ENCODE measurements at places on chromosomes 11 and 22.

DNA sequence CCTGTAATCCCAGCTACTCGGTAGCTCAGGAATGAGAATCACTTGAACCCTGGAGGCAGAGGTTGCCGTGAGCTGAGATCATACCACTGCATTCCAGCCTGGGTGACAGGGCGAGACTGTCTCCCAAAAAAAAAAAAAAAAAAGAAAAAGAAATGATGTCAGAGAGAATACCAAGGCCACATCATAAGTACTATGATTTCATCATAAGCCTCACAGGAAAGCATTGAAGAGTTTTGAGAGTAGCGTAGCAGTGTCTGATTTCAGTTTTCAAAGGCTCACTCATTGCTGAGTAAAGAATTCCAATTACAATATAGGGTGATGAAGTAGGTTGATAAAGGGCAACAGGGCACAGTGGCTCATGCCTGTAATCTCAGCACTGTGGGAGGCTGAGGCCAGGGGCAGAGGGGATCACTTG is 88.8 kb downstream of the MRTFA start:
- DNase-seq, result no peak

DNA sequence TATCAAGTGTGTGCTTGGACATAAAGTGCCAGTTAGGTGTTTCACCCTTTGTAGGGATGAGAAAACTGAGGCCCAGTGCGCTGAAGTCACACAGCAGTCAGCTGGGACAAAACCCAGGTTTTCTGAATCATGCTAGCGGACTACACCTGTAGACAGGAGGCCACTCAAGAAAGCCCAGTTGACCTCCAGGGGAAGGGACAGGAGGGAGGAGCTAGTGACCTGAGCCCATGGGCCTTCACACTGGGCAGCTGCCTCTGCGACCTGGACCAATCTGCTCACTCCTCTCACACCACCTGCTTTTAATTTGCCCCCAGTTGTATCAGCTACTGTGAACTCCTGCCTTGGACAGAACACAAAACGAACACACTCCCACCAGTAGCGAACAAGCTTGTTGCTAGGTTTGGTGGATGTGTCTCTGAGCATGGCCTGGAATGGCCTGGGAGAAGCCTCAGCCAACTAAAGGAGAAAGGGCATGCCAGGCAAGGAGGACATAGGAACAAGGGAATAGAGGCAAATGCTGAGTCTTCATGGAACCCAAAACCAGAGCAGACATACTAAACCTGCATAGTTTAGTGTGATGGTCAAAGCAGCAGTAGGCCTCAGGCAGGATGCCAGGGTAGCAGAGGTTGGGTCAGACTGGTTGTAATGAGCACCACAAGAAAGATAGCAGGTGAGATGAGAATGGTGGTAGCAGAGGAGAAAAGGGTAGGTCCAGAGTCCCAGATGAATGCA is 7.2 kb downstream of the LMO1 start:
- DNase-seq, result no peak

DNA sequence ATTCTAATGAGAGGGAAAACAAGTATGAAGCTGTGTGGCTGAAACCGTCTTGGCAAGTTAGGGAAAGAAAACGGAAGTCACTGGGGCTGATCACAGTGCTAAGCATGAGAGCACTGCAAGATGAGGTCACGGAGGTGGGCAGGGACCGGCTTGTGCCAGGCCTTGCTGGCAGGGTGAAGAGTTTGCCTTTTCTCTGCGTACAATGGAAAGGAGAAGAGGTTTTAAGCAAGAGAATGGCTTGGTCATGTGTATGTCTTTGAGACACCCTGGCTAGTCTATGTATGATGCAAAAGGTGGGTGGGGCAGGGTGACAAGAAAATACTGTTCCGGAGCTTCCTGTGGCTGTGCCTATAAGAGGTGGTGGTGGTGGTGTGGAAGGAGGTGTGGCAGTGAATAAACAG is 567.9 kb downstream of the NTM start:
- peak; percentile 50 for DNase-seq

DNA sequence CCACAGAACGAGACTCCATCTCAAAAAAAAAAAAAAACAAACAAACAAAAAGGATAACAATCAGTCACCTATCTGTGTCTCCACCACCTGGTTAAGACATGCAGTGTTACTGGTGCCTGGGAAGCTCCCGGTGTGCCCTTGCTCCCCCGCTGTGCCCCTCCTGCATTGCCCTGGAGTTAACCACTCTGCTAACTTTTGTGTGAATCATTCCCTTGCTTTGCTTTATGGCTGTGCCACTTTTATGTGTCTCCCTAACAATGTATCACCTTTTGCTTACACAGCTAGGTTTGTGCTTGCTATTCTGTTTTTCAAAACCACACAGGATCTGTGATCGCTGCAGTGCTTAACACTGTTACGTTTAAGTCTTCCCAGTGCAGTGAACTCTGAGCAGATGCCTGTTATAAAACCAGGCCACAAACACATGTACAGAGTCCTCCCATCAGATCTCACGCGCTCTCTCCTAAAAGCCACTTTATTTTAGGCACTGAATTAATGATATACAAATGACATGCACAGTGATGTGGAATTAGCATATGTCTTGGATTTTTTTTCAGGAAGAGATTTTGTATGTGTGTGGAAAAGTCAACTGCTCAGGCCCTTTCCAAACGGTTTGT is 69.9 kb downstream of the BUD13 start:
- no peak for DNase-seq

DNA sequence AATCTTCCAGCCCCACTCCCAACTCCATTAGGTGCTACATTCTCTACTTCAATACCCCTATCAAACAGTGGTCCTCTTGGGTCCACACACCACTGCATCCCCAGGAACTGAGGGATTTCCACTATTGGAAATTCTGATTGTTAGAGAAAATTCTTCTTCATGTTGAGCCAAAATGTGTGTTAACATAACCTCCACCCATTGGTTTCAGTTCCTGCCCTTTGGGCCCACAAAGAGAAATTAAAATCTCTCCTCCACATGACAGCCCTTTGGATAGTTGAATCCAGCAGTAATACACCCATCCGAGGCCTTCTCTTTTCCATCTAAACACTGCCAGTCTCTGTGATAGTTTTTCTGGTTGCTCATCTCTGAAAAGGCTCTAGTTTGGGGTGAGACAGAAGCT is 2.1 kb downstream of the VSIG2 start:
- no peak for DNase-seq

DNA sequence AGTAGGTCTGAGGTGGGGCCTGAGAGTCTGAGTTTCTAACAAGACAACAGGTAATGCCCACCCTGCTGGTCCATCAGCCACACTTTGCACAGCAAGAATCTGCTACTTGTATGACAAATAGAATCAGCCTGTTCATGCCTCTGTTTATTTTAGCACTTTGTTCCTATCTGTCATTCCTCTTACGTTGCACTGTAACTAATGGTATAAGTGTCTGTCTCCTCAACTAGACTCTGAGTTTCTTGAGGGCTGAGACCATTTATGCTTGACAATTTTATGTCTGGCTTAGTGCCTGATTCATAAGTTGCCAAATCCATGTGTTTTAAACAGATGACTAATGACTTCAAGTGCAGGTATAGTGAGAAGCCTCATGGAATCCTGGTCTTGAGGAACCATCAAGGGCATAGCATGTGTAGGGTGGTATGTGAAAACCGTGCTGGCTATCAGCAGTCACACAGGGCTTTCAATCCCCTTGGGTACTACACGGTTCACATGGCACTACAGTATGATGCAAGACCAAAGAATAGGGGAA is 209.7 kb downstream of the C11orf91 start:
- DNase-seq, result no peak

GRCh38 chr11:940496-941135 is 14.9 kb downstream of the AP2A2 start:
- DNase-seq, result no peak

- no peak for DNase-seq
These were observed 5.0 kb upstream of the MMP12 start for GRCh38 chr11:102879801-102880200.

- no peak for DNase-seq
These were observed 110.0 kb downstream of the KIAA1671 start for GRCh38 chr22:25062386-25063085.

DNA sequence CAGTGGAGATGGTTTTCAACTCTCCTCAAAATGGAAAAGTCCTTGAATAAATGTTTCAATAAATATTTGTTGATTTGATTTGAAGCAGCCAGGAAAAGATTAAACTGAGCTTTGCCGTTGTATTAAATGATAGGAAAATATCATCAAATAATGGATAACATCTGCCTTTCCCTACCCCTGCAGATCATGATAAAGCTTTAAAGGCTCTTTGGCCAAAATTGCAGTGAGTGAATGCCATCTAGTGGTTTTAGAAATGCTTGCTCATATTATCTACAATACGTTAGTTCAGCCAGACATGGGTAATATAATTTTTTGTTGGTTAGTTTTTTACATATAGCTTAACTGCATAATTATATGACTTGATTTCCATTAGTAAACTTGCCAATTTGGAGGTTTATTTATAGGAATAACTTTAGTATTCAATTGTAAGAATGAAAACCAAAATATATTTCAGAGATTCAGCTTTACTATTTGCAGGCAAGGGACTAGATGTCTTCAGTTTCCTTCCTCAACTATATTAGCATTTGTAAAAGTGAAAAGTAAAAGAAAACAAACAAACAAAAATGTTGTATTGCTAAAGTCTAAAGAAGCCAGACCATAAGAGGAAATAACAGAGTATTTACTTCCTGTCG is 159.2 kb downstream of the MSANTD4 start:
- DNase-seq, result peak; percentile 75

DNA sequence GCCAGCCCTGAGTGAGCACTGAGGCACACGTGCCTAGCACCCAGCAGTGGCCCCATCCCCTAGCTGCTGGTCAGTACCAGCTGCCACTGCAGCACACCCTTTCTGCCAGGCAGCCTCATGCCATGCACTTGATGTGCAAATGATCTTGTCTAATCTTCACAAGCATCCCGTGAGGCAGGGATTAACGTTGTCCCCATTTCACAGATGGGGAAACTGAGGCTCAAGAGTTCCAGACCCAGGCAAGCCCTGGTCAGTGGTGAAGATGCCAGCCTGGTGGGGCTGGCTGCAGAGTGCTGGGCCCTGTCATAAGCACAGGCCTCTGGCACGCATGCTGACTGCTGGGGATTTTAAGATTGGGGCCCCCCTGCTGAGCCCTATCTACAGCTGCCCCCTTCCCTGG is 8.4 kb upstream of the CDKN1C start:
- DNase-seq, result no peak

DNA sequence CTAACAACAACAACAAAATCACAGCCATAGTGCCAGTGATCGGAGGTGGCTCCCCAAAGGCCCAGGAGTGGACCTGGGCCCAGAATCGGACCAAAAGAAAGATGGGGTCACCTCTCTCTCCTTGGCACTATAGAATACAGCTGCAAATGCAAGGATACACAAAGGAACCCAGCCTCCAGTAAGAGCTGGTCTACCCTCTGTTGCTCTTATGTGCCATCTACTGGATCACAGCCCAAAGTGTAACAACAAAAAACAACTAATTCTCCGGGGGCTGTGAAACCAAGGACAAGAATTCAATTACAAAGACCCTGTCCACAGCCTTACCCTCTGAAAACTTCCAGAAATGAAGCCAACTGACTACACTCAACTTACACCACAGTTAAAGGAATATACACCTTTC is 21.6 kb downstream of the OR8G5 start:
- no peak for DNase-seq

DNA sequence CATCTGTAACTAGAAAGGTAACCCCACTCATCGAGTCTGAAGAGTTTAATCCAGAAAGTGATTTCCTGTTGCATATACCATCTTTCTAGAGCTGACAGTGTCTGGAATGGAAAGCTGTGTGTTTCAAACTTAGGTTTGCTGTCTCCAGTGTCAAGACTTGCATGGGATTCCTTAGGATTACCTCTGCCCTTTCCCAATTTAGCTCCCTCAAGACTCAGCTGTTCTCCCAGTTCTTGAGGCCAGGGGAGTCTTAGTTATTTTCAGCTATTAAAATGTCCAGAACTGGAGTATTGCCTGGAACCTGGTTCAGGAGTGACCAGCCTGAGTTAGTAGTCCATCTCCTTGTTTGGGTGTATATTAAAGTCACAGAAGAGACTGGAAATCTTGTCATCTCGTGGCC is 25.0 kb upstream of the LDHA start:
- no peak for DNase-seq

DNA sequence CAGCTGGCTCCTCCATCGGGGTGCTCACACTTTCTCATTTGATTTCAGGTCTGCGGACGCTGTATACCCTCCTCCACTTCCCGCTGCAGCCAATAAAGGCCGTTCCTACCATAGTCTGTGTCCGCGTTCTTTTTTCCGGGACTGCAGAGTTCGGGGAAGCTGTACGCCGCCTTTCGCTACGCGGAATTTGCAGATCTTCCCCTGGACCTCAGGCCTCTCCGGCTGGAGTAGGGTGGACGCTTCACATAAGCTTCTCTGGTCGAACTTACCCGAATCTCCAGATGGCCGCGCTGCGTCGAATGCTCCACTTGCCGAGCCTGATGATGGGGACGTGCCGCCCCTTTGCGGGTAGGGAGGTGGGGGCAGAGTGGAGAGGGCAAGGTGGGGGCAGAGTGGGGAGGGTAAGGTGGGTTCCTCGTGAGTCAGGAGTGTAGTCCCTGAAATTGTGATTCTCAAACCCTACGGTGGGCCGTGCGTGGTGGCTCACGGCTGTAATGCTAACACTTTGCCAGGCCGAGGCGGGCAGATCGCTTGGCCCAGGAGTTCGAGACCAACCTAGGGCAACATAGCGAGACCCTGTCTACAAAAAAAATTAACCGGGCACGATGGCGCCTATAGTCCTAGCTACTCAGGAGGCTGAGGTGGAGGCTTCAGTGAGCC is 617 bp downstream of the CSKMT start:
- peak; percentile 66 for DNase-seq

GRCh38 chr11:50071584-50072225 is 39.0 kb downstream of the OR4C45 start:
- DNase-seq, result no peak

GRCh38 chr11:115555336-115556090 is 51.3 kb upstream of the CADM1 start:
- DNase-seq, result no peak

DNA sequence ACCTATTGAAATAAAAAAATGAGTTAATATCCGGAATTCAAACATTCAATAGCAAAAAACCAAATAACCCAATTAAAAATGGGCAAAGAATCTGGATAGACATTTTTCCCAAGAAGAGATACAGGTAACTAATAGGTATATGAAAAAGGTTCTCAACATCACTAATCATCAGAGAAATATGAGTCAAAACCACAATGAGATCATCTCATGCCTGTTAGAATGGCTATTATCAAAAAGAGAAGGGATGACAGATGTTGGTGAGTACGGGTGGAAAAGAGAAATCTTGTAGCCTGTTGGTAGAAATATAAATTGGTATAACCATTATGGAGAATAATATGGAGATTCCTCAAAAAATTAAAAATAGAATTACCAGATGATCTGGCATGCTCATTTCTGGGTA is 26.9 kb upstream of the OR6M1 start:
- no peak for DNase-seq

DNA sequence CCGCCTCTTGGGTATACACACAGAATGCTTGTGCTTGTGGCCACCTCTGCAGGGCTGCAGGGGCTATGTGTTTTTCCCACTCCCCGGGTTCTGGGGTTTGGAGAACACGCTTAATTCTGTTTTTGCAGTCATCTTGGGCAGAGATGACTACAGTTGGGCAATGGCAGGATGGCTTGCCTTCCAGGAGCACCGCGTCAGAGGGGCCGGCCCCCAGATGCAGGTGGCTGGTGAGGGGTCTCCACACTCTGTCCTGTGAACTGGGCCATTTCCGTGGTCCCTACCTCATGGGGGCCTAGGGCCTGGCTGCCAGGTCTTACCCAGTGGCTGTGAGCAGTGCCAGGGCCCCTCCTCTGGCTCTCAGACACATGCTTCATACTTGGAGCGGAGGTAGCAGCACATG is 68.3 kb downstream of the CTTN start:
- no peak for DNase-seq

GRCh38 chr11:15451713-15452112 is 337.0 kb downstream of the INSC start:
- no peak for DNase-seq

Data from midbrain (tissue), 1 donor.